Germinal center (tissue), 1 donor: ENCODE measurements at places on chromosomes 1 and 21.

GRCh38 chr1:35876988-35877387 lies 6.0 kb upstream of the AGO1 start:
- DNase-seq = no peak

DNA sequence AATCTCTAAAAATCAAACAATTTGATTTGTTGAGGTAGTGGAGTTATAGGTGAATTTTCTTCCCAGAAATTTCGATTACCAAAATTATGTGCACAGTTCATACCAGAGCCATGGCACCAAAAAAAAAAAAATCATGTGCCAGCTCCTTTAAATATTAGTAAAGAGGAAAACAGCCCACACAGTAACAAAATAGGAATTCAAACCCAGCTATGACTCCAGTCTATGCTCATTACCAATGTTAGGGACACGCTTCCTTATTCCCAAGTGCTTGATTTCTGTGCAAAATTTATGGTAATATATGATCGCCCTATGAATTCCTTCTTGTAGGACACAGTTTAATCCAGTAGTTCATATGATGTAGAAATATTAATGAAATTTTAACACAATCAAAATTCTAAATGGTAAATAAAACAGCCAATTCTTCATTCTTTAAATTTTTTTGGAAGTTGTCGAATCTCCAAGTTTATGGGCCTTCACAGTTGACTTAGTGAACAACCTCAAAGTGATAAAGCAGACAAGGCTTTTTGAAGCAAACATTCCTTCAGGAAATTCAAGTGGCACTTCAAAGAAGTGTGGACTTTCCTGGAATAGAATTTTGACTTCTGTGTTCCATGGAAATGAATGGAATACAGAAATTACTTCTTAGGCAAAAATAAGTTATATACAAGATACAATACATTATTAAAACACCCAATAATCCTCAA lies 1.9 kb downstream of the TOR1AIP2 start:
- no peak for DNase-seq

GRCh38 chr1:210372931-210373627 lies 44.4 kb downstream of the HHAT start:
- DNase-seq = no peak

- peak; percentile 31 for DNase-seq
These were observed 84.9 kb downstream of the KIF14 start for GRCh38 chr1:200535605-200536004.

DNA sequence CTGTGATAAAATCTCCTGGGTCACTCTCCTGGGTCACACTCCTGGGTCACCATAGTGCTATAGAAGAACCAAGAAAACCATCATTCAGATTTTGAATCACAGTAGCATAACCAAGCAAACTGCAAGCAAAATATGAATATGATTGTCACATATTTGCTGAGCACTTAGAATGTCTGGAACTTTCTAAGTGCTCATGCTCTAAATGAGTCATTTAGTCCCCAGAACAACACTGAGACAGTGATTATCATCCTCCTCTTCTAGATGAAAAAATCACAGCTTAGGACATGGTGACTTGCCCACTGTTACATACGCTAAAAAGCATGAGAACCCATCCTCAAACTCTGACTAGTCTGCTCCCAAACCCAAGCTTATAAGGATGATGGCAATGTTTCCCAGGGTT lies 39.5 kb upstream of the DDAH1 start:
- no peak for DNase-seq

DNA sequence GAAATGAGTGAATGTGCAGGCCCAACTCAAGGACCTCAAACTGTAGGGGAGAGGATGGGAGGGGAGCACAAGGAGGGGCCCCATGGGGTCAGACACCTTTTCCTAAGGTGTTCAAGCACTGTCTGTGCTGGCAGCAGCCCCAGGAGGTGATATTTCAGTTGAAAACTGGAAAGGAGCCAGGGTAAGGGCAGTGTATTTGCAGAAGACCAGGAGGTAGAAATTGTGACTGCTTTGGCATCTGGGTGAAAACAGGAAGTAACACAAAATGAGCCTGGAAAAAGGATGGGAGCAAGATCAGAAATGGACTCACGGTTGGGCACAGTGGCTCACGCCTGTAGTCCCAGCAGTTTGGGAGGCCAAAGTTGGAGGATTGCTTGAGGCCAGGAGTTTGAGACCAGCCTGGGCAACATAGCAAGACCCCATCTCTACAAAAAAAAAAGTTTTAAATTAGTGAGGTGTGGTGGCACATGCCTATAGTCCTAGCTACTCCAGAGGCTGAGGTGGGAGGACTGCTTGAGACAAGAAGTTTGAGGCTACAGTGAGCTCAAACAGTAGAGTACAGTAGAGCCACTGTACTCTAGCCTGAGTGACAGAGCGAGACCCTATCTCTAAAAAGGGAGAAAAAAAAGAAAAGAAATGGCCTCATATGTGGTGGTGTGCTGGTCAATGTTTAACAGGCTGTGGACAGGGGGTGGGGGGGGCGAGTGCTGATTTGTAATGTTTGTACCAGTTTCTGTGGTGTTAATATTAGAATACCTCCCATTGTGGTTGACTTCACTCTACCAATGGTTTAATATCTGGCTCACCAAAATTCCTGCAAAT lies 76.2 kb upstream of the ANGPTL1 start:
- no peak for DNase-seq

DNA sequence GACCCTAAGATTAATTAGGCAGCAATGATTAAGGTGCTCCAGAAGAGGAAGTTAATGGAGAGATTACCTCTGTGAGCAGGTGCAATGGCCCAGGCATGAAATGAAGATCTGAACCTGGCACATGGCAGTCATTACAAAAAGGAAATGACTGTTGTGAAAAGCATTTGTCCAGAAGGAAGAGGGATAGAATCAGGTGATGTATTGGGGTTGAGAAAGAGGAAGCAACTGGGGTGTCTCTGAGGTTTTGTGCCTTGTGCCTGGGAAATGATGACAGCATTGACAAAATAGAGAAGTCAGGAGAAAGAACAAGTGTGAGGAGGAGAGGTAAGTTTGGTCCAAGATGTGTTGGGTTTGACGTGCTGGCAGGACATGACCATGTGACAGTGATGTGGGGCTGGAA lies 5.6 kb downstream of the CRCT1 start:
- no peak for DNase-seq

- DNase-seq = no peak
These were observed 1.0 kb upstream of the RUNX3 start for GRCh38 chr1:24931146-24931467.

DNA sequence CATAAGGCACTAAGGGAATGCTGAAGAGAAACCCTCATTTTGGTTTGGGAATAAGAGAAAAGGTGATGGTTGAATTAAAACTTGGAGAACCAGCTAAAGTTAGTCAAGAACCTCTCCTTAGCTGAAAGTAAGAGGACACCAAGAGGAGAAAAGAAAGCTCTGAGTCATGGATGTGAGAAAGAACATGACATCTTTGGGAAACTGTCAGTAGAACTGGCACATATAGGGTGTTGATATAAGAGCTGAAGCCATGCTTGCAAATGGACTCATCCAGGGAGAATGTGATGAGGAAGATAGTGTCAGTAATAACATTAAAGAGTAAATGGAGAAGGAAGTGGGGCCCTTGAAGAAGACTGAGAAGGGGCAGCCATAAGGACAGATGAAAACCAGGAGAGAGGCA lies 54.3 kb downstream of the LRRC8C start:
- DNase-seq = no peak

GRCh38 chr1:220278991-220279390 lies 6.7 kb upstream of the RAB3GAP2 start:
- DNase-seq = no peak

- DNase-seq = no peak
These were observed 16.1 kb upstream of the ACTL8 start for GRCh38 chr1:17739050-17739449.

DNA sequence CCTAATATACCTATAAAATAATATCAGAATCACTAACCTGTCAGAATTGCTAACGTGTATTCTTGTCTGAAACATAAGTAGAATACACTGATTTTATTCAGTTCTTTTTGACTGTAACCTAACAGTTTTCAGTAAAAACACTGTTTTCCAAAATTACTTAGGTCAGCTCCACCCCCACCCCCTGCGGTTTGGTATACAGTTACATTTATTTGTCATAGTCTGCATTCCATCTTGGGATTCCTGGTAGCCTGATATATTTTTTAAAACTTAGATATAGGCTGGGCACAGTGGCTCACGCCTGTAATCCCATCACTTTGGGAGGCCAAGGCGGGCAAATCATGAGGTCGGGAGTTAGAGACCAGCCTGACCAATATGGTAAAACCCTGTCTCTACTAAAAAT lies 19.8 kb upstream of the ABCD3 start:
- no peak for DNase-seq

DNA sequence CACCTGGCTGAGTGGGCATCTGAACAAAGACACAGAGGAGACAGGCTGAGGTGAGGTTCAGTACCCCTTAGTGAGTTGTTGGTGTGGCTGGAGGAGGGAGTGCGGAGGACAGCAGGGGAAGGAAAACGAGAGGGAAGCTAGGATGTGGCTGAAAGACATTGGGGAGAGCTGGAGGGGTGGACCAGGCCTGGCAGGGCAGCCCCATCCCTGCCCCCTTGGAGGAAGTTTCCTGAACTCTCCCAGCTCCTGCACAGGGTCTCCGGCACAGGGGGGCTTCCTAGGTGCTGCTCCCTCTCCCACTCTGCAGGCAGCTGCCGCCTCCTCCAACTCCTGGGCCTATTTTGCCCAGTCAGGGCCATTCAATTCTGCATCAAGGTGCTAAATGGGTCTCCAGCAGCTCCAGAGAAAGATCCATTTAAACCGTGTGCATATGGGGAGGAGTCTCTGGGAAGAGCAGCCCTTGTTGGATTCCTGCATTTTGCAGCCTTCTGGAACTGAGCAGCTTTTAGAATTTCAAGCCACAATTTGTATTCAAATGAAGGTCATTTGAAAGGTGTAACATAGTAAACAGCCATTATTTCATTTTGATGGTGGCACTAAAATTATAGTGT lies 193.9 kb downstream of the CAMTA1 start:
- DNase-seq = no peak

DNA sequence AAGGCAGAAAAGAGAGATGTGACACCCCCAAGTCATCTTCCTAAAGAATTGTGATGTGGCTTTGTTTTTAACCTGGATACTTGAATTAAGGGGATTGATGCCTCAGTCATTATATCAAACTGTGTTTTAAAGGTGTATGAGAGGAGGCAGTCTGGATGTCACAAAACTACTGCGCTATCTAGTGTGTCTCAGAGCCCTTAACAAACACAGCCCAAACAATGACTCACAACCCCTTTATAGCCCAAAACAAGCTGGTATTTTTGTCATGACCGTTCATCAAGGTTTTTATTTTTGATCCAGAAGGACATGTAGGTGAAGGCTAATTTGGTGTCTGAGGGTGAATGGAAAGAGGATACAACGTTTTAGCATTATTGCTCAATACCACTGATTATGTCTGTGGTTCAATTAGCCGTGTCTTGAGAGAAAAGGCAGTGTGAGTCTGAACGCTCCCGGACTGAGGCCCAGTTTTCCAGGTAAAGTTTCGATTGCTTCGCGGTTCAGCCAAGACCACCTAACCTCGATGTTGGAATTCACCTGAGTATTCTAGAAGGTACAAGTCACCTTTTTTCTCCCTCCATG lies 71.6 kb downstream of the SGIP1 start:
- no peak for DNase-seq

GRCh38 chr1:226711976-226712741 lies 26.9 kb downstream of the ITPKB start:
- peak; percentile 49 for DNase-seq

DNA sequence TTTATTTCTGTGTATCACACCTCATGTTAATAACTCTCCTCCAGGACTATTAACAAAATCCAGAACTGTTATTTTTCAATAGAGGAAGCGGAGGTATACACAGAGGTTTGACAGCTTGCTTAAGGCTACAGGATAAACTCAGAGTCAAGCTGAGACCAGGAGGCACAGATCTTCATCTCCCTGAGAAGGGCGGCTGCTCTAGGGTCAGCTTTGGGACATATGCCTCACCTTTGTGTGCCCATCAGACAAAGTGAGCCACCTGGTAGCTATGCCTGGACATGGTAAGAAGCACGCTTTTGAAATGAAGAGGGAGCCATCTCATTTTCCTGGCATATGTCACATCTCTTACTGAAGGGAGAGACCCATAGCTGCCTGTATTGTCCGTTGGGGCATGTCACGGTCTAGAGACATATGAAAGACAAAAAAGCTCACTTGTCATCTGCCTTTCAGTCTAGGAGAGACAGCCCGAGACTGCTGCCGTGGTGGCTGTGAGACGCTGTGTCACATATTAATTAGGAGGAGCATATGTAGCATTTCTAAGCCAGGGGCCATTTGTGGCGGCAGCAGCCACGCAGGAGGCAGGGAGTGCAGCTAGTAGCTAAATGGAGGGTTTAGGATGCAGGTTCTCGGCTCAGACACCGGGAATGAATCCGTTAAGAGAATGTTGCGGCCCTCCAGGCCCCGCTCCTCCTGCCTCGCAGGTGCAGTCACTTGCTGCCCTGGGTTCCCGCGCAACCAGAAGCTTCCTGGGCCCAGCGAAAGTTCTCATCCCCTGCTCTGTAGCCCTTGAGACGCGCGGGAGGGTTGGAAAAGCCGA lies 161.3 kb upstream of the C1orf21 start:
- DNase-seq = no peak
